ENCODE measurements at places on chromosomes 7 and 10.

DNA sequence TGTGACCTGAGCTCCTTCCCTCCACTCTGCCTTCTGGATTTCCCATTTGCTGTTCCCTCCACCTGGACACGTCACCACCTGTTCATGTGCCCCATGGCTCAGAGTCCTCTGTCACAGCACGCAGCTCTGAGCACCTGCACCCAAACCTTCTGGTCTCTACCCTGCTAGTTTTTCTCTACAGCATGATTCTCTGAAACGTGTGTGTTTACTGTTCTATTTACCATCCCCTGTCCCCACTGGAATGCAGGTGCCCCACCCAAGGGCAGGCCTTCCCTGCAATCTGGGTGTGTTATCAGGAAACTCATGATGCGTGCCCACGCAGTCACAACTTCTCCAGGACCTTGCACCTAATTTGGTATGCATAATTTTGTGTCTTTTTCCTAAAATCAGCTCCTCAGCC lies 284.4 kb upstream of the IGFBP3 start:
- H3K27ac ChIP-seq = no peak overlapping the region
- peaks cover 9% of the 10 kb centered on the region for H3K4me1 ChIP-seq
- no peak for DNase-seq
- no peaks in the 10 kb centered on the region for H3K27me3 ChIP-seq
- no peaks in the 10 kb centered on the region for H3K36me3 ChIP-seq

GRCh38 chr7:67393903-67394302 lies 397.3 kb downstream of the TYW1 start:
- H3K27me3 ChIP-seq = no peaks in the 10 kb centered on the region
- H3K27ac ChIP-seq = no peak overlapping the region
- peaks cover 1% of the 10 kb centered on the region for H3K4me1 ChIP-seq
- no peaks in the 10 kb centered on the region for H3K36me3 ChIP-seq
- H3K4me3 ChIP-seq = no peak overlapping the region

- H3K27ac ChIP-seq = no peak overlapping the region
- no peak overlapping the region for H3K4me3 ChIP-seq
- peaks cover 14% of the 10 kb centered on the region for H3K36me3 ChIP-seq
- no peaks in the 10 kb centered on the region for H3K27me3 ChIP-seq
- no peak for DNase-seq
These were observed 67.5 kb upstream of the EFCAB10 start for GRCh38 chr7:105648561-105649401.

- no peaks in the 10 kb centered on the region for H3K27me3 ChIP-seq
- H3K27ac ChIP-seq = no peak overlapping the region
- H3K4me3 ChIP-seq = no peak overlapping the region
- no peaks in the 10 kb centered on the region for H3K36me3 ChIP-seq
- DNase-seq = no peak
These were observed 803.0 kb downstream of the GRM8 start for GRCh38 chr7:126449611-126450268.

DNA sequence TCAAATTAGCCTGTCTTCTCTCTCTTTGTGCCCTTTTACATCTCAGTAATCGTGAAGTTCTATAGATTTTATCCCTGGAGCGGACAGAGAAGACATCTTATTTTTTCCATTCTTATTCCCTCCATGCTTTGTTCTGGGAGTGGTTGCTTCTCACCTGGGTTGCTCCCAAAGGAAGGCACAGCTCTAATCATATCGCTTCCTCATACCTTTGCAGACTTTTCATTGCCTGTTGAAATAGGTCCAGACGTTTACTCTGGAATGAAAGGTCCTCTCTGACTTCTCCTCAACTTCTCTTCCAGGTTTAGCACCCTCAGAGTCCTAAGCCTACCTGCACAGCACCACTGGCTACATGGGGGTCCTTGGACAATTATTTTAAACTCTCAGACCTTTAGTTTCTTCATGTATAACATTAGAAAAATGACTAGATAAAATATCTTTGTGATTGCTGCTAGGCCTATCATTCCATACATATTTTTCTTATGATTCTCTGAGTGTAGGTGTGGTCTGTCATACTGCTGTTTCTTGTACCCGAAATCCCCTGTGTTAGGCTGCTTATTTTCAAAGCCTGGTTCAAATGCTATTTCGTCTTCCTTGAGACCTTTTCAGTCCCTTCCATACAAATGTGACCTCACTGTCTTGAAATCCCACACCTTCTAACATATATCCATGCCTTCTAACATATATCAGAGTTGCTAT lies 418.1 kb downstream of the GFRA1 start:
- no peak overlapping the region for H3K4me3 ChIP-seq
- H3K36me3 ChIP-seq = no peaks in the 10 kb centered on the region
- H3K4me1 ChIP-seq = peaks cover 7% of the 10 kb centered on the region
- H3K27ac ChIP-seq = peak overlapping the region; percentile 27
- DNase-seq = no peak
- no peaks in the 10 kb centered on the region for H3K27me3 ChIP-seq
